8988T (cell line): ENCODE measurements at places on chromosomes 11 and 22.

DNA sequence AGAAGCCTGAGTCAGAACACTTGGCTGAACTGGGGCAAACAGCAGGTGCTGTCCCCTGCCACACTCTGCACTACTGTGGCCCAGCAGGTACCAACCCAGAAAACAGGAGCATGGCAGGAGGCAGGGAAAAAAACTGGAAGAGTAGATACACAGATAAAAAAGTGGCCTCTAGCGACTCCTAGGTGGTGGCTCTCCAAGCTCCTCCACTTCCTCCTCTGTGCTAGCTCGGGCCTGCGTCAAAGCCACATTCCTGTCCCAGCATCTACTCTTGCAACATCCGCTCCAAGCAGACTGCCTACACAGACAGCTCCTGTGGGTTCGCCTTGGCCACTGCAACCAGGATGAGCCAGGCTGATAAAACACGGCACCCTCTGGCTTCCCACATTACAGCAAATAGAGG lies 6.9 kb downstream of the OR8B12 start:
- no peak for DNase-seq

DNA sequence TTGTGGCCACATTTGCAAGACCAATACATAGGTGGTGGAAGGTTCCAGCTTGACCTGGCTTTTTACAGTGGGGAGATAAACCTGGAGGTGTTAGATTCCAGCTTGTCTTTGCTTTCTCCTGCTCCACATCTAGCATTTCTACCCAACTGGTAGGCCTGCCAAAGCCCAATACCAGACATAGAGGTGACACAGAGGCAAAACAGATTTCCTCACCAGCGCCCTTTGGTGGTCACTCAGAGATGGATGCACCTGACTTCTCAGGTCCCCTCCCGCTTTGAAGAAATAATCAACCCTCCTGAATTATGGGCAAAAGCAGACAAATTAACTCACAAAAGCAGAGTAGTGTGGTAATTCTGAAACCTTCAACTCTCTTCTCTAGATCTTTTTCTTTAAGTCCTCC lies 1356.2 kb downstream of the FAM181B start:
- no peak for DNase-seq

GRCh38 chr22:43126501-43127165 lies 16.1 kb downstream of the BIK start:
- DNase-seq, result peak; percentile 92

DNA sequence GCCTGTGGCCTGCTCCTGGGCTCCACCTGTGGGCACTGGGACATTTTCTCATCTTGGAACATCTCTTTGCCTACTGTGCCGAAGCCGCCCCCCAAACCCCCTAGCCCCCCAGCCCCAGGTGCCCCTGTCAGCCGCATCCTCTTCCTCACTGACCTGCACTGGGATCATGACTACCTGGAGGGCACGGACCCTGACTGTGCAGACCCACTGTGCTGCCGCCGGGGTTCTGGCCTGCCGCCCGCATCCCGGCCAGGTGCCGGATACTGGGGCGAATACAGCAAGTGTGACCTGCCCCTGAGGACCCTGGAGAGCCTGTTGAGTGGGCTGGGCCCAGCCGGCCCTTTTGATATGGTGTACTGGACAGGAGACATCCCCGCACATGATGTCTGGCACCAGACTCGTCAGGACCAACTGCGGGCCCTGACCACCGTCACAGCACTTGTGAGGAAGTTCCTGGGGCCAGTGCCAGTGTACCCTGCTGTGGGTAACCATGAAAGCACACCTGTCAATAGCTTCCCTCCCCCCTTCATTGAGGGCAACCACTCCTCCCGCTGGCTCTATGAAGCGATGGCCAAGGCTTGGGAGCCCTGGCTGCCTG lies 1.4 kb downstream of the SMPD1 start:
- no peak for DNase-seq

- DNase-seq, result no peak
These were observed 164.7 kb downstream of the MAML2 start for GRCh38 chr11:96178049-96178886.

DNA sequence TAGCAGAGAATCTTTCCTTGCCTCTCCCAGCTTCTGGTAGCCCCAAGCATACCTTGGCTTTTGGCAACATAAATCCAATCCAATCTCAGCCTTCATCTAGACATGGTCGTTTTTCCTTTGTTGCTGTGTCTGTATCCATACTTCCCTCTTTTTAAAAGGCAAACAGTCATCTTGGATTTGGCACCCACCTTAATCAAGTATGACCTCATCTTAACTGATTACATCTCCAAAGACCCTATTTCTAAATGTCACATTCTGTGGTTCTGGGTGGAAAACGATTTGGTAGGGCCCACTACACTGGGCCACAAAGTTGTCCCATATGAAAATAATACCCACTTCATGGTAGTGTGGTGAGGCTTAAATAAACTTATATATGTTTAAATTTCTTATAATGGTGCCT lies 852 bp downstream of the BUD13 start:
- DNase-seq, result no peak

GRCh38 chr22:18028817-18029527 lies 4.6 kb upstream of the MICAL3 start:
- no peak for DNase-seq

DNA sequence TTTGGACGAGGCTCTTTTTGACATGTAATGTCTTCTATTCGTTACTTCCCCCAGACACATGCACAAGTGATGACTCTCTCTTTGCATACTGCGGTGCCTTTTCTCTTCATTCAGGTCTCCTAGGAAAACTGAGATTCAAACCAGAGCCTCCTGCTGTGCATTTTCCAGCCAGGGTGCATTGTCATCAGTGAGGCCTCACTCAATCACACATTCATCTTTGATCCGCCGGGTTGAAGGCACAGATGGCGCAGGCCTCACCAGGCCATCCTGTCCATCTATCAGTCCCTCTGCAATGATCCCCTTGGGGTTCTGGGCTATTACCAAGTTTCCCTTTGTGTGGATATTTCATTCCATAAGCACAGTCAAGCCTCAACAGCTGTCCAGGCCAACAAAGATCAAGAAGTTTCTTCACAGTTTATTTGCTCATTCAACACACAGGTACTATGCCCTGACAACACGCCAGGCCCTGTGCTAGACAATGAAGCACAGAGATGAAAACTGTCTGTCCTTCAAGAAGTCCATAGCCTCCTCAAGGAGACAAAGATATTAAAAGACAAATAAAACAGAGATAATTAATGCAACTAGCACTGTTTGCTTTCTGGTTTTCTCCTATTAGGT lies 107.8 kb downstream of the LARGE1 start:
- DNase-seq, result no peak

- DNase-seq, result no peak
These were observed 2.8 kb upstream of the KCNJ5 start for GRCh38 chr11:128888034-128888985.

- no peak for DNase-seq
These were observed 4.4 kb downstream of the HINFP start for GRCh38 chr11:119125821-119126220.

GRCh38 chr11:117175104-117175503 lies 3.4 kb upstream of the SIDT2 start:
- no peak for DNase-seq

DNA sequence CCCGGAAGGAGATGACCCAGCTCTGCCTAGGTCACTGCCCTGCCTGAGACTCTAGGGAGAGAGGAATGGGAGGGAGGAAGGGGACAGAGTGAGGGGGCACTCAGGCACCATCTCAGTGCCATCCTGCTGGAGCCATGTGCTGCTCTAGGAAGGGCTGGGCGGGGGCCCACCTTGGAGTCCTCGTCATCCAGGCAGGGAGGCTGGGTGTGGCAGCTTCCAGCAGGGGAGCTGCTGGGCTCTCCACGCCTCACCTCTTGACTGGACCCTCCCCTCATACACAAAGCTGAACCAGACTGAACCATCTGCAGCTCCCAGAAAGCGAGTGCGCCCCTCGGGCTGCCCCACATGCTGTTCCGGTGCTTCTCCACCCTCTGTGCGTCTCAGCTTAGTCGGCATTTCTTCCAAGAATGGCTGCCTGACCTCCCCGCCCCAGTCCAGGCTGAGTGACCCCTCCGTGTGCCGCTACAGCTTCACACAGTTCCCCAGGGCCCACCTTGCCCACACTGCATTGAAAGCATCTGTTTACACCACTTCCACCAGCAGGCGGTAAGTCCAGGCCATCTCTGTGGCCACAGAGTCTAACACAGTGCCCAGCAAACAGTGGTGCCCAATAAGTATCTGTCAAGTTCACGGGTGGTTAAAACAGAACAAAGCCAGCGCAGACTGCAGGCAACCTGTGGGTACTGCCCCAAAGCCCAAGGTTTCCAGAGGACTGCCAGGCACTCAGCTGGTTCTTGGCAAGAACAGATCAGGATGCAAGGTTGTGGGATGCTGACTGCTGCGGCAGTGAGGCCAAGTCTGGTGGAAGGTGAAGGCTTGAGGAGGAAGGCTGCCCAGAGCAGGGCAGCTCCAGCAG lies 9.4 kb upstream of the TRIM29 start:
- DNase-seq, result peak; percentile 5

- no peak for DNase-seq
These were observed 31.3 kb downstream of the LRRC10B start for GRCh38 chr11:61539831-61540357.

GRCh38 chr11:3340025-3340424 lies 38.9 kb downstream of the ZNF195 start:
- DNase-seq, result peak; percentile 33

- no peak for DNase-seq
These were observed 552.5 kb downstream of the INSC start for GRCh38 chr11:15667127-15667725.

DNA sequence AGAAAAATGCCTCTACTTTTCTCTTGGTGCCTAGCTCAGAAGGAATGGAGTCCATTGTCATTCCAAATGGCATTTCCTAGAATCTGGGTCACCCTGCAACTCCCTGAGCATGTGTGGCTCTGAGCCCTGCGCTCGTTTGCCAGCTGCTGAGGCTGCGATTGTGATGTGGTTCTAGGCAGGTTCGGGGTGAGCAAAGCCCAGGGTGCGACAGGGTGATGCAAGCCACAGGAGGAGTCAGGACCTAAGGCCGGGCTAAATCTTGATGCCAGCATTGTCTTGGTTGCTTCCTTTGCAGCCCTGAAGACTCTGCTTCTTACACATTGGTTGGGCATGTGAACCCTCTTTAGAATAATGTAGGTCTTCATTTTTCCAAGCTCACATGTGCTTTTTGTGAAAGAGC lies 131.0 kb downstream of the MORC2 start:
- DNase-seq, result no peak

DNA sequence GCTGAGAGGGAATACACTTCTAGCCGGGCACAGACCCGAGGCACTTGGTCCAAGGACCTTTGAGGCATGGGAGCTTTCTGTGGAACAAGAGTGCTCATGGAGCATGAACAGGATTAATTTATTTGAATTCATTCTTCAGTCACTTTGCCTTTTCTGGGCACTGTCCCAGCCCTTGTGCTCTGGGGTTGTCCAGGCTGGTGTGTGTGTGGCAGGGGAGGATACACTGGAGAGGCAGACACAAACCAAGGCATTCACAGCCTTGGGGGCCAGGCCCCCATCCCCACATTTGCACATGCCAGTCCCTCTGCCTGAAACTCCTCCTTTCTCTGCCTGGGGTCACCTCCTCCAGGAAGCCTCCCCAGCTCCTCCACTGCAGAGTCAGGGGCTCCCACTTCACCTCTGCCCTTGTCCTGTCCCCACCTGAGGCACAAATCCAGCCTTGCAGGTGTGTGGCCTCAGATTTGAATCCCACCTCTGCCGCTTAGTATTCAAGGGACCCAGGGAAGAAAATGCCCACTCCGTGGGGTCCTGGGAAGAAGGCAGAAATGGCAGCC lies 55.5 kb downstream of the MYO7A start:
- DNase-seq, result no peak

DNA sequence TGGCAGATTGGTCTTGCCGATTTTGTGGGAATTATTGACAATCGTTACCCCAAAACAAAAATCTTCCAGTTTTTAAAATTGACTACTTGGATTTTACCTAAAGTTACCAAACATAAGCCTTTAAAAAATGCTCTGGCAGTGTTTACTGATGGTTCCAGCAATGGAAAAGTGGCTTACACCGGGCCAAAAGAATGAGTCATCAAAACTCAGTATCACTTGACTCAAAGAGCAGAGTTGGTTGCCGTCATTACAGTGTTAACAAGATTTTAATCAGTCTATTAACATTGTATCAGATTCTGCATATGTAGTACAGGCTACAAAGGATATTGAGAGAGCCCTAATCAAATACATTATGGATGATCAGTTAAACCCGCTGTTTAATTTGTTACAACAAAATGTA lies 37.2 kb downstream of the IGLL1 start:
- DNase-seq, result no peak

GRCh38 chr11:115580927-115581680 lies 76.9 kb upstream of the CADM1 start:
- no peak for DNase-seq

DNA sequence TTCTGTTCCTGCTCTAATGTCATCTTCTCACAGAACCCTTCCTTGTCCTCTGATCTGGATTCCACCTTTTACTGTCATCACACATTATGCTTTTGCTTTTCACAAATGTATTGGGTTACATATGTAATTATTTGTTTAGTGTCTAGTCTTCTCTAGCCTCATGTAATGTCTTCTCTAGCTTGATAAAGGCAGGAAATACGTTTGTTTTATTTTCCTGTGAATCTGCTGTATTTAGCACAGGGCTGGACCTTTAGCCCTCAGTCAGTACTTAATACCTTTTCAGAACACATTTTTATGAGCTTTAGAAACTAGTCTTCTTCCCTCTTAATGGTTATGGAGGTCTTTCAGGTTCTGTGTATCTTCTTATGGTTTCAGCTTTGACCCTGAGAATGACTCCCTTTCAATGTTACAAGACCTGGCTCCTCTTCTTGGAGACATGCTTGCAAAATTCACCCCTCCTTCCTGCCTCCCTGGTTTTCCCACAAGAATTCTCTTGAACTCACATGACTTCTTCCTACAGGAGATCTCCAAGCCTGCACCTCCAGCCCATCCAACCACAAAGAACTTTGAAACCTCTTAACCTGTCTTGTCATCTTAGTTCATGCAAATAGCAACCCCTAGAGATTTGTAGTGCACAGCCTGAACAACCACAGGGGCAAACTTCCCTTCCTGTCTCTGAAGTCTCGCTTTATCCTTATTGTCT lies 132.7 kb upstream of the DDI1 start:
- DNase-seq, result no peak

GRCh38 chr22:49983148-49984042 lies 22.8 kb downstream of the PIM3 start:
- DNase-seq, result peak; percentile 6

- no peak for DNase-seq
These were observed 16.9 kb downstream of the ZNF215 start for GRCh38 chr11:6943131-6943530.

DNA sequence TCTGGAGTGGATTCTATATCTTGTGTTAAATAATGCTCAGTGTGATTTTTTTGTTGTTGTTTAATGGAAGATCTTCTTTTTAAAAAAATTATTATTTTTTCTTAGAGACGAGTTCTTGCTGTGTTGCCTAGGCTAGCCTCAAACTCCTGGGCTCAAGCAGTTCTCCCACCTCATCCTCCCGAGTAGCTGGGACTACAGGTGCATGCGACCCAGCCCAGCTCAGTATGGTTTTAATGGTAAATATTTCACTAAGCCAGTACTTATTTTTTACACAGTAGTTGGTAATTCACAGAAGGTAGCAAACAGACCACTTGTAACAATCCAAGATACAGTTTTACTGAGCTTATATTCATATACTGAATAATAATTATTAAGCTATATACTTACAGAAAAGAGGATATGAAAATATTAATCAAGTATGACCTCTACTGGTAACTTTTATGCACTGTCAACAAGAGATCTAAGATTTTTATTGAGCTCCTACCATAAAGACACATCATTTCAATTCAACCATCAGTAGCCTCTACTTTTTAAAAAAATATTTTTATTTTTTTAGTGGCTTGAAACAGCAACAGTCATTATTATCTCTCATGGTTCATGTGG lies 6.1 kb upstream of the CD59 start:
- DNase-seq, result no peak
